ENCODE measurements at places on chromosomes 7 and 10. TPM values are rescaled to one million over a fixed set of nuclear protein-coding genes. Genes with fewer than 3 reads are reported as not detected.
A peak's percentile ranks its signal among the peaks of the same experiment; 100 is the strongest.

Gene SPDYE16
- not detected for total RNA-seq

Gene POMZP3
- 14.8 TPM for total RNA-seq

Gene LIPF
- total RNA-seq, result not detected

Gene CABCOCO1
- not detected for total RNA-seq

Gene TMEM176A
- 153 TPM for total RNA-seq

DNA sequence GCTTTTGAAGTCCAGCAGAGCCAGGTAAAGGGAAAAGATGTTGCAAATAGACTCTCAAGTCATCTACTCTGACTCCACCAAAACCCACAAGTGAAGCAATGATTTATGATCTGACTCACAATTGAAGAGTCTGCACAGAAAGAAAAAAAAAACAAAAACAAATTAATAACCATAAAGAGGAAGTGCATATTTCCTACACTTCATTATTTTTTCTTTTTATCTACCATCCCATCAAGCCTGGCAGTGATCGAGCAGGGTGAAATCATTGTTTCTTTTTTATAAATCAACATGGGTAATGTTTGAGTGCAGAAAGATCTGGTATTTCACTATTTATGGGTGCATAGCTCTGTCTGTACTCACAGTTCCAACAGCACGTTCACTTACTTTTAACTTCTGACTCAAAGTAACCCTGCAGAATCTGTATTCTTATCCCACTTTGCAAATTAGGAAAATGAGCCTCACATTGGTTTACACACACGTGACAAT lies 829.0 kb downstream of the TNS3 start:
- no peak for DNase-seq

- no peak for DNase-seq
These were observed 303.7 kb downstream of the BAMBI start for GRCh38 chr10:28981007-28981406.

- DNase-seq, result no peak
These were observed 230.1 kb upstream of the CELF2 start for GRCh38 chr10:10787586-10787985.

DNA sequence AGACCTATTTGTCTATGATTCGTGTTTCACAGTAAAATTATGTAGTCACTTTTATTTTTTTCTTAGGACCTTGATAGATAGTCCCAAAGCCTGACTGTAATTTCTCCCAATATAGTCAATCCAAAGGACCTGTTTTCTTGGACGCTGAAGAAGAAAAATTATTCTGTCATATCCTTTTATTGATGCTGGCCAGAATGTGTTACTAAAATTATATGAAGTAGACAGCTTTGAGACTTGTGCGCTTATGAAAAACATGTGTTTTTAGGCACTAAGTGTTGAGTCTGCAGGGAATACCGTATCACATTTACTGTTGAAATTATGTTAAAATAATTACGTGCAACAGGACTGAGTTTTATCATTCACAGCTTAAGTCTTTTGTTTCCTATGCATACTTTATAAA lies 17.9 kb downstream of the TES start:
- DNase-seq, result no peak

DNA sequence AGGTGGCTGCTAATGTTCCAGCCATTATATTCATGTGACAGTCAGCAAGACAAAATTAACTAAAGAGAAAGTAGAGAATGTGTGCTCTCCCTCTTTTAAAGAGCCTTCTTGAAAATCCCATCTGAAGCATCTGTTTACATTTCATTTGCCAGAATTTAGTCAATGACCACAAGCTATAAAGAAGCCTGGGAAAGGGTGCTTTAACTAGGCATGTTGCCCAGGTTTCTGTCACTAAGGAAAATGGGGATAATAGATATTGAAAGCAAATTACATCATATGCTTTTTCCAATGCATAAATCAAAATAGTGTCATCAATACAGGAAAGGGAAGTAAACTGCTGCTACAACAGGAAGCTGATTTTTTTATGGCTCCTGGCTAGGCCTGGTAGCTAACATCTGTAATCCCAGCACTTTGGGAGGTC lies 67.7 kb downstream of the ELAPOR2 start:
- DNase-seq, result no peak

DNA sequence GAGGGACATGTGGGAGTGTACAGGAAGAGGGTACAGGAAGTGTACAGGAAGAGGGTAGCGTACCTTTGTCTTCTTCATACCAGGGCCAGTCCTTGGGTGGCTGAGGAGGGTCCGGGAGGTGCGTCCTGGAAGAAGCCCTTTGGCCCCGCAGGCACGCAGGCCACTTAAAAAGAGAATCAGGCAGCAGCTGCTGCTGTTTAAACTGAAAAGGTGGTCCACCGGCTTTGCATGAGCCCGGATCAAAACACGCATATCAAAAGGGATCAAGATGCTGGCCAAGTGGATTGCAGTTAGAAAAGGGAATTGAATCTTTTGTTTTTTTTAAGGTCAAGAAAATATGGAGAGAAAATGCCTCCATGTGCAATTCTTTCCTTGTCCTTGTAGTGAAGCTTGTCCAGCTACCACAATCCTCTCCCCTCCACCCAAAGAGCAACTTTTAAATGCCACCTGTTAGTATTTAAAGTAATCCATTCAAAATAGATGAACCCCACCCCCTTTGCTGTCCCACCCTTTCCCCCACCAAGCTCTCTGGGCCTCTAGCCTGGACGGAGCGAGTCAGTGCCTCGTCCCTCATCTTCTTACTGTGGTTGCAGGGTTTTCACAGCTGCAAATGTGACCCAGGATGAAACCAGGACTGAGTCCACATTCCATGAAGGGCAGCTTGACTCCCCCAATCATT lies 142.8 kb downstream of the GLCCI1 start:
- DNase-seq, result no peak

- DNase-seq, result no peak
These were observed 65.9 kb downstream of the FGFR2 start for GRCh38 chr10:121532292-121532864.

DNA sequence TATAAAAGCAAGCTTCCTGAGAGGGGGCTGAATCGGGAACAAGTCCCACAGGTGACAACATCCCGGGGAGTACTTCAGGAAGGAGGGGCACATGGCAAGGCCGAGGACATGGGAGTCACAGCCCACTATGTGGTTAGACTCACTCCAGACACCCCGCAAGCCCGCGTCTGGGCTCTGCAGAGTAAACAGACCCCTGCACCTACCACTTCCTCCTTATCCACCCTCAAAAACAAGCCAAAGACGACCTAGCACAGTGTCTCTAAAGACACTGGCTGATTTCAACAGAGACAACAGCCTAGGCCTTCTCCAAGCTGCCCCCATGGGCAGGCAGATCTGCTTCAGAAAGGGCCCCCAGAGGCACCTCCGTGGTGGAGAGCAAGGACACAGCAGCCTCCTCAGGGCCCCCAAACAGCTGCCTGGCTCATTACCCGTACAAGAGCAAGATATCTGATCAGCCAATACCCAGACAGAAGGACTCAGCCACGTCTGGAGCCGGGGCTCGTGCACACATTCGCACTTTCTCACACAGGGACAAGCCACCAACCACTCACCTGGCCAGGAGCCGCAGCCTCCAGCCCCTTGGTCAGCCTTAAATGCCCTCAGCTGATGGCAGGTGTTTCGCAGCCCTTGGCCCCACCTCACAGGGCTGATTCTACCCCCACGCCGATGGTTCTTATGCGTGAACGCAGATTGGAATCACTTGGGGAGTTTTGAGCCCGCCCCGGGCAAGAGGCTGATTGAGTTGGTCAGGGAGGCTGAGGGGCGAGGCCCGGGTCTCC lies 10.7 kb upstream of the KPNA7 start:
- DNase-seq, result no peak

DNA sequence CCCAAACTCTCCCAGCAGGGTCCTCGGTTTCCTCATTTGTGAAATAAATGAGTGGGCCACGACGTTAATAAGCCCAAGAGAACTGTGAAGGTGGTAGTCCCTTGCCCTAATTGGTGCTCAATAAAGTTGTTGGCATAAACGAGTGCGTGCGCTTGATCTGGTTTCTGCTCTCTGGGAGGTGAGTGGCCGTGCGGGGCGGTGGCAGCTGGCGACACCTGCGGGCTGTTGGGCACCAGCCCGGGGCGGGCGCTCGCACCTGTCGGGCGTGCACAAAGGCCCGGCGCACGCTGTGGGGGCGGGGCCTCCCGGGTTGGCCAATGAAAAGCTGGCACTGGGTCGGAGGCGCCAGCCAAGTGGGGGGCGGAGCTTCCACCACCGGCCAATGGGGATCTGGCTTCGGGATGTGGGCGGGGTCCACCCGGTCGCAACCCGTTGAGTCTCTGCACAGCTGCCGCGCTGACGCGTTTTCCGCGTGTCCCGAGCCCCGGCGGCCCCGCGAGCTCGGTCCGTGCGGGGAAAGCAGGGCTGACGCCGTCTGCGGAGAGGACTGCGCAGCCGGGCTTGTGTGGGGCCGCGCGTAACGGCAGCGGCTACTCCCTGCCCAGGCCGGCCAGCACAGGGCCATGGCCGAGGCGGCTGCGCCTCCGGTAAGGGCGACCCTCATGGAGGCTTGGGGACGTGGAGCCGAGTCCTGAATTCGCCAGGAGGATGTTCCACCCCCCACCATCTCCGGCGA lies 23.0 kb downstream of the ZNF783 start:
- DNase-seq, result peak; percentile 98

DNA sequence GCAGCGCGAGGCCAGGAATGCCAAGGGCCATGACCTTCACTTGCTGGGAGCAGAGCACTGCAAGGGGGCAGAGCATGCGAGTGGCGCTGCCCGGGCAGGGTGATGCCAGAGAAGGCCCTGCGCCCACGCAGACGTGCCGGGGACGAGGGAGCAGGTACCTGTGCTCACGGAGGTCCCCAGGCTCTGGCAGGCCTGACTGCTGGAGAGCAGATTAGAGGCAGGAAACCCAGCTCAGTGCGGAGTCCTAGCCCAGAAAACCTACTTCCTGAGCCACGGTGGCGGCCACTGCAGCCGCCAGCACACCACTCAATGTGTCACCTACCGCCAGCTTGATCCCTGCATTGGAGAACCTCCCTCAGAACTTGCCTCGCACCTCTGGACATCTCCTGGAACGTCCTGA lies 148.4 kb downstream of the MAD1L1 start:
- DNase-seq, result no peak

- no peak for DNase-seq
These were observed 241.3 kb downstream of the GLI3 start for GRCh38 chr7:41995632-41996271.
